ENCODE measurements at places on chromosomes 1 and 21.

GRCh38 chr1:34982820-34983376 lies 2.2 kb downstream of the TMEM35B start:
- no peak for DNase-seq

DNA sequence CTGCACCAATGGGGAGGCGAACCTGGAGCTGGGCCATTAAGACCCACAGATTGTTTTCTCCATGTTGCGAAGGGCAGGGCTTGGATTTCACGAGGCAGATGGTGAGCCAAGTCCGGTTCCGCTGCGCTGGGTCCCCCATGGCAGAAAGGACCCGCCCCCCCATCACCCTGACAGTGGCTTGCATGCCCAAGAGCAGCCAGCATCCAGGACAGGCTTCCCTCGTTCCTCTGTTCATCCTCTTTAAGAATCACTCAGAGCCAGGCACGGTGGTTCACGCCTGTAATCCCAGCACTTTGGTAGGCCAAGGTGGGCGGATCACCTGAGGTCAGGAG lies 15.8 kb upstream of the NPHP4 start:
- no peak for DNase-seq

DNA sequence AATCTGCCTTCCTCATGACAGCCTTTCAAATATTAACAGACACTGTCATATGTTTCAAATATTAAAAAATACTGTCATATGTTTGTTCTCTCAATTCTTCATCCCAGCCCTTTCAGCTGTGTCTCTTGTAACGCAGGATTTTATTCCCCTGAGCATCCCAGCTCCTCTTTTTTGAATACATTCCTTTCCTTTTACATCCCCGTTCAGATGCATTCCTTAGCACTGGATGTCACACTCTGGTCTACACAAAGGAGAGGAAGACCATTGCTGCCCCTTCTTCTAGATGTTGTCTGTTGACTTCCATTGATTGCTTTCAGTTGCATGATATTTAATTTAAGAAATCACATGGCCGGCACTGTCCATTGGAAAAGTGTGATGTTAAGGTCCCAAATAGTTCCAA lies 117.4 kb upstream of the PAXBP1 start:
- no peak for DNase-seq

DNA sequence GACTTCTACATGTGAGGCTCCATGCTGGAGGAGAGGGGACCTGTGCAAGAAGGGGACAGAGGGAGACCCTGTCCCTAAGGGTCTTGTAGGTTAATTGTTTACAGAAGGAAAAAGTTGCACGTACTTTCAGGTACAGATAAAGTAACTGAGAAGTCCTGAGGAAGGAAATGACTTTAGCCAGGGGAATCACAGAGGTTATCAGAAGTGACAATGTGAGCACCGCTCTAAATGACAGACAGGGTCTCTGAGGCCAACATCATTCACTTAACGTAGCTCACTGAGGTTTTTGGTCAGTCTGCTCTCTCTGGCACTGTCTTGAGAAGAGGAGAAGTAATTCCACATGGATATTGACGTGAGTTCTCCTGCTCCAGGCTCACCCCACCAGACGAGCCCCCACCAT lies 12.0 kb downstream of the TAF5L start:
- DNase-seq: no peak

- no peak for DNase-seq
Observed at GRCh38 chr1:223216074-223216473, 73.0 kb upstream of the TLR5 start.

- DNase-seq: no peak
Observed at GRCh38 chr1:205266611-205267305, 39.0 kb downstream of the TMCC2 start.

DNA sequence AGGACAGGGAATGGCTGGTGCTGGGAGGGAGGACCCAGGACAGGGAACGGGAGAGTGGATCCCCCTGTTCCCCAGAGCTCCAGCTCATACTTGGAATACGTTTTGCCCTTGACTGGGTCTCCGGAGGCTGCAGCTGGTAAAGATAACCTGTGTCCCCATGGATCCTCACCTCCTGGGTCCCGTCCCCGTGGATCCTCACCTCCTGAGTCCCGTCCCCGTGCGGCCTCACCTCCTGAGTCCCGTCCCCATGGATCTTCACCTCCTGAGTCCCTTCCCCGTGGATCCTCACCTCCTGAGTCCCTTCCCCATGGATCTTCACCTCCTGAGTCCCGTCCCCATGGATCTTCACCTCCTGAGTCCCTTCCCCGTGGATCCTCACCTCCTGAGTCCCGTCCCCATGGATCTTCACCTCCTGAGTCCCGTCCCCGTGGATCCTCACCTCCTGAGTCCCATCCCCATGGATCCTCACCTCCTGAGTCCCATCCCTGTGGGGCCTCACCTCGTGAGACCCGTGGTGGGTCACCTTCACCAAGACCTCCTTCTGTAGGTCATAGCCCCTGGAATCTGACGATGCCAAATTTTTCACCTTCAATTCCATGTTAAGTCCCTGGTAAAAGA lies 61.4 kb downstream of the SCCPDH start:
- no peak for DNase-seq

DNA sequence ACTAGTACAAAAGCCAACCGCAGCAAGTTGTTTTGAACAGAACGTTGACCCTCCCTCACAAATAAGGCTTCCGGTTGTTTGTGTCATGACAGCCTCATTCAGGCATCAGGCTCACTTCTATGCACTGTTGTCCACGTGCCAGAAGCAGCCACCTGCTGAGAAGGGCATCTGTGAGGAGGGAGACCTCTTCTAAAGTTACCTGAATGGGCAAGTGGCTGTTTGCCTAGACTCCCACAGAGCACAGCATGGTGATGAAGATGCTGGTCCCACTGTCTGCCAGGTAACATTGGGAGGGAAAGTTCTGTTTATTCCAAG lies 176.1 kb downstream of the CLIC6 start:
- no peak for DNase-seq

DNA sequence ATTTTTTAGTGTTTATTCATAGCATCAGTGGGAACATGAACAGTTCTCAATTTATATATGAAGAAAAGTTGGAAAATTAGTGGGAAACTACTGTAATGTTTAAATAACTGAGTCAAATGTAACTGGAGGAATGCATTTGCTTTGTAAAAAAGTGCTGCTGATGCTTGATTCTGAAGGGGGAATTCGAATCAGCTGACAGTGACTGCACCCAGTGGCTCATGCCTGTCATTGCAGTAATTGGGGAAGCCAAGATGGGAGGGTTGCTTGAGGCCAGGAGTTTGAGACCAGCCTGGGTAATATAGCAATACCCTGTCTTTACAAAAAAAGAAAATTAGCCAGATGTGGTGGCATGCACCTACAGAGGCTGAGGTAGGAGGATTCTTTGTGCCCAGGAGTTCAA lies 398.4 kb downstream of the ZP4 start:
- DNase-seq: no peak

DNA sequence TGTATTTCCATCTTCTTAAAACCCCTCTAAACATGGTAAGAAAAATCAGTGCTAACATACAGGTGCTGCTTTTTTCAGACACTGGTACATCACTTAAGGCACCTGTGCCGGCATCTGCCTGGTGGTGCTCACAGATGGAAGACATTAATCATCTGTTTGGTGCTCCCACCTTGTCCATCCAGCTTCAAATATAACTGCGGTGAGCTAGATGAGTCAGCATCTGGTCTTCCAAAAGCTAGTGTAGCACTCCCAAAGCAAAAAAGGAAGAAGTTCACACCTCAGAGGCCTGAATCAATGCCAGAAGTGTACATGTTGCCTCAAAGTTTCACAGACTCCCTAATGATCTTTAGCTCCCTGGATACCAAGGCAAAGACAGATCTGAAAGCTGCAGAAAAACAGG lies 44.4 kb downstream of the TM2D1 start:
- DNase-seq: no peak

GRCh38 chr1:42937141-42937696 lies 21.4 kb downstream of the SLC2A1 start:
- DNase-seq: no peak

- DNase-seq: no peak
Observed at GRCh38 chr1:201251851-201252430, 31.4 kb upstream of the PKP1 start.

DNA sequence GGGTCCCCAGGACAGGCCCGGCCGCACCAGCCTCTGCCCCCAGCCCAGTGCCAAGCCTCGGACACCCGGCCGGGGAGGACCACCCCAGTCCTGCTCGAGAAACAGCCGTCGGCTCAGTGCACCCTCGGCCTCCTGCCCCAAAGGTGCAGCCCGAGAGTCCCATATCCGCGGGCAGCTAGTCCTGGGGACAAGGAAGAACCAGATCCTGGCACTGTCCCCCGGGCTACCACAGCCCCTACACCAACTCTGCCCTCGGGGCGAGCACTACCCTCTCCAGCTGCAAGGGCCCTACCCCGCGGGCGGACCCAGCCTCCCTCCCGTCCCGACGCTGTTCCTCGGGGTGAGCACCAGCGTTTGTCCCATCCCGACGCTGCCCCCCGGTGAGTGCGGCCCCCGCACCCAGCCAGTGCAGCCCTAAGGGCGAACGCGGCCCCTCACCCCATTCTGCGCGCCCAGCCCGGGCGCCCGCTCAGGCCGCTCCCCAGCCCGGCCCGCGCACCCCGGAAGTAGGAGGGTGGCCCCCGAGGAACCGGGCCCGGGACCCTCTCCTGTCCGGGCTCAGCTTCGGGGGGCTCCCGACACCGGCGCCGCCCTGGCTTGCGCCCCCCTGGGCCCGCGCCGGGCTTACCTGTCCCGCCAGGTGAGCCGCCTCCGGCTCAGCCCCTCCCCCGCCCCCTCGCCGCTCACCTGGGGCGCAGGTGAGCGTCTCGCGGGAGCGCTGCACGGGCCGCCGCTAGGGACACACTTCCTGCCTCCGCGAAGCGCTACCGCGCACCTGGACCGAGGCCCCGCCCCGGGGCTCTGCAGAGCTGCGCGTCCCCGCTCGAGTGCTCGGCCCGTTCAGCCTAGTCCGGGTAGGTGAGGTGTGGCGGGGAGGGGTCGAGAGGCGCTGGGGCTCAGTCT lies at the start of gene KDF1:
Gene KDF1 (minus strand): TSS at position 747 of the 903 bp plus-strand sequence. CDS start 8,088 bp downstream, outside the sequence.
- peak; percentile 35 for DNase-seq

DNA sequence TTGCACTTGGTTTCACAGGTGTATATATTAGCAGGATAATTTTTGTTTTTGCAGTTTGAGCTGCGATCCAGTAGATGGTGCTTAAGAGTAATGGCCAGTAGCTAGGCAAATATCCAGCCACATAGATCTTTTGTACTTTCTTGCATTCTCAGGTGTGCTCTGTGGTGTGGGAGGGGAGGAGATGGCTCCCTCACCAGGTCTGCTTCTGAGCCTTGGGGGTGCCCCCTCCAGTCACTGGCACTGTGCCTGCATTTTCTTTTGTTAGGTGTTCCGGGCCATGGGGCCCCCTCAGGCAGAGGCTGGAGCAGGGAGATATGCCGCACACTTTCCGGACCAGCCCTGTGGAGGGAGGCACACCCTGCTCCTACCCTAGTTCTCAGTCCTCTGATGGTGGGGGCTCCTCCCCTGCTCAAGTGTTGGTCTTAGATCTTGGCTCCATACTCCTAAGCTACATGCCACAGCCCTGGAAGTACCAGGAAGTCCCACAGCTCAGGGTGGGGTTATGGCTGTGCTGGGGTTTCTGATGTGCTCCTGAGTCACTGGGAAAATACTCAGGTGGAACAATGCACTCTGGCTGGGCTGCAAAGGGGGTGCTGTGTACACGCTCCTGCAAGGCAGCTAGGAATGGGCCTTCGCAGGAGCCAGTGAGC lies 197.6 kb upstream of the DMRTA2 start:
- no peak for DNase-seq

DNA sequence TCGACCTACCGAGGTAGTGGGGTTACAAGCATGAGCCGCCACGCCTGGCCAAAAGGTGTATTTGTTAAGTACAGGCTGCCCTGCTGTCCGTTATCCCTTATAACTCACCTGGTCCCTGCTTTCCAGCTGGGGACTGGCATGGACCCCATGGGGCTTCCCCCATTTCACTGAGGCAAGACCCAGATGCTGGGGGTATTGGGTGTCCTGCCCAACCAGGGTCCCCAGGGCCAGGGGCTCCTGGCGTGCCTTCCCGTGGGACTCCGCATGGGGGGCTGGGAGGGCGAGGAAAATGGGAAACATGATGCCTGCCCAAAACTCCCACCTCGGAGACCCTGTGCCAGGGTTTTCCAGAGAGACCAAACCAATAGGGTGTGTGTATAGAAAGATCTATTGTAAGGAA lies 64.4 kb downstream of the FAAP20 start:
- no peak for DNase-seq

GRCh38 chr1:61672376-61672775 lies 52.6 kb downstream of the TM2D1 start:
- no peak for DNase-seq

DNA sequence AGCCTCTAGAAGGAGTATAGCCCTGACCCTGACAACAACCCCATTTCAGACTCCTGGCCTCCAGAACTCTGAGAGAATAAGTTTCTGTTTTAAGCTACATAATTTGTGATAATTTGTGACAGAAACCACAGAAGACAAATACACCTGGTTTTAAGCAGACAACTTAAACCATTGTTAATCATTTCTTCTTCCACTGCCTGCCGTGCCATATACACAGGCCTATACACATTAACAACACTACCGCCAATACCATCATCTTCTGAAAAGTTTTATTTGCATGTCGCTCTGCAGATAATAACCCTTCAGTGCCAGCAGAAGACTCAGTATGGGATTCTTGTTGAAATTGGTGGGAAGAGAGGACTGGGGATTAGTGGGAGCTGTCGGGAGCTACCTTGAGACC lies 39.9 kb upstream of the KRTAP19-8 start:
- DNase-seq: no peak

GRCh38 chr1:94068999-94069918 lies 51.7 kb downstream of the ABCA4 start:
- no peak for DNase-seq

DNA sequence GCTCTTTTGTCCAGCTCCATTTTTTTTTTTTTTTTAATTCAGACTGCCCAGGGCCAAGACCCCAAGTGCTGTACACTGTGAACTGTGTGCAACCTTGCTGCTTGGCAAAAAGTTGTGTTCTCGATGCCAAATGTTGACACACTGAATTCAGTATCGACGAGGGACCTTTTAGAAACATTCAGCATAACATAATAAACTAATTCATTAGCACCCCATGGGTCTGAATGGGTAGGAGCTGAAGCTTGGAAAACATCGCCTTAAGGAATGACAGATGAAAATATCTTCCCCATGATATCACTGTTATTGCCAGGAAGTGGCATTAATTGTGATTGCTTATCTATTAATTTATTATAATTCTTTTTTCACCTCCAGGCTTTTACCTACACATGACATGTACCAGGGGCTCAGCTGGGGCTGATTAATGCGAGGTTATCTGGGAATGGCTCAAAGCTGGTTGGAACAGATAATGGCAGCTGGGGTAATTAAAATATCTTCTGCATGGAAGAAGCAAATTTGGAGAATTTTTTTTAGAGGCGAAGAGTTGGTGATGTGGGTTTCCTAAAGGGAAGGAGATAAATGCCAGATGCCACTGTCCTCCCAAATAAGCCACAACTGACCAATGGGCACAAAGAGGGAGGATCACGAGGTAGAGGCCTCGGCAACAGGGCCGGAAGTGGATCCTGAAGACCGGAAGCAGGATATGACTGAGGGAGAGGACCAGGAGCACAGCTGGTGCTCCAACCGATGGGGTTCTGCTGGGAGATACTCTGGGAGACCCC lies 169.3 kb downstream of the GRIK3 start:
- no peak for DNase-seq

- no peak for DNase-seq
Observed at GRCh38 chr21:15112858-15113257, 48.1 kb upstream of the NRIP1 start.
